ENCODE measurements at places on chromosomes 11 and 22.

GRCh38 chr22:26972286-26972685 is 314.9 kb downstream of the MIAT start:
- DNase-seq, result no peak

DNA sequence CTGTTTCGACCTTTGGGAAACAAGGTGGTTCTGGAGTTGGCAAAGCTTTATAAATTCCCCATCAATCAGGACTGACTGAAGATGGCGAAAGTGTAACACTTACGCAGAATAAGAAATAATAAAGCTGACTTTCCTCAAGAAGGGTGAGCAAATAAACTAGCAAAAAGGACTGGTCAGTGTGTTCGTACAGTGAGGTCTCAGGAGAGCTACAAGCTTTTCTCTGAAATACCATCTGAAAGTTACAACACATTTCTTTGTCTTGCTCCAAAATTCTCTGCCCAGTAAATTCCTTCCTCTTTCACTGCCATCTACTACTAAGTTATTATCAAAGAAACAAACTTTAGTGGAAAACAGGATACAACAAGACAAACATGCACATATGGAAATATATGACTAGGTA is 13.4 kb downstream of the PITPNB start:
- DNase-seq, result no peak

DNA sequence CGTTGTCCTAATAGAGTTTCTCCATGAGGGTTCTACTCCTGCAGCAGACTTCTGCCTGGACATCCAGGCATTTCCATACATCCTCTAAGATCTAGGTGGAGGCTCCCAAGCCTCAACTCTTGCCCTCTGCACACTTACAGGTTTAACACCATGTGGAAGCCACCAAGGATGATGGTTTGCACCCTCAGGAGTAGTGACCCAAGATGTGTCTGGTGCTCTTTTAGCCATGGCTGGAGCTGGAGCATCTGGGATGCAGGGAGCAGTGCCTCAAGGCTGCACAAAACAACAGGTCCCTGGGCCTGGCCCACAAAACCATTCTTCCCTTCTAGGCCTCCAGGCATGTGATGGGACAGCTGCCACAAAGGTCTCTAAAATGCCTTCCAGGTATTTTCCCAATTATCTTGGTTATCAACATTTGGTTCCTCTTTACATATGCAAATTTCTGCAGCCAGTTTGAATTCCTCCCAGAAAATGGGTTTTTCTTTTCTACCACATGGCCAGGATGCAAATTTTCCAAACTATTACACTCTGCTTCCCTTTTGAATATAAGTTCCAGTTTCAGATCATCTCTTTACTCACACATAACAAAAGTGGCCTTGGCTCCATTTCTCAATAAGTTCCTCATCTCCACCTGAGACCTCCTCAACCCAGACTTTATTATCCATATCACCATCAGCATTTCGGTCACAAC is 69.5 kb upstream of the GNAZ start:
- DNase-seq, result no peak

DNA sequence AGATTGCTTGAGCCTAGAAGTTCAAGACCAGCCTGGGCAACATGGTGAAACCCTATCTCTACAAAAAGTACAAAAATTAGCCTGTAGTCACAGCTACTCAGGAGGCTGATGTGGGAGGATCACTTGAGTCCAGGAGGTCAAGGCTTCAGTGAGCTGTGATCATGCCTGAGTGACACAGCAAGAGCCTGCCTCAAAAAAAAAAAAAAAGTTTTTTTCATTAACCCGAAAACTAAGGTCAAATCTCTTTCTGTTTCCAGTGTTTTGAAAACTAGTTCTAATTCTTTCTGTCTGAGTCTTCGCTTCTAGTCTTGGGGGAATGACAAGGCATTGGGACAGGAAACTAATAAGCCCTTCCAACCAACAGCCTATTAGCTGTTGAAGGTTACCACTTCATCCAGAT is 57.6 kb downstream of the LIF start:
- DNase-seq, result no peak

DNA sequence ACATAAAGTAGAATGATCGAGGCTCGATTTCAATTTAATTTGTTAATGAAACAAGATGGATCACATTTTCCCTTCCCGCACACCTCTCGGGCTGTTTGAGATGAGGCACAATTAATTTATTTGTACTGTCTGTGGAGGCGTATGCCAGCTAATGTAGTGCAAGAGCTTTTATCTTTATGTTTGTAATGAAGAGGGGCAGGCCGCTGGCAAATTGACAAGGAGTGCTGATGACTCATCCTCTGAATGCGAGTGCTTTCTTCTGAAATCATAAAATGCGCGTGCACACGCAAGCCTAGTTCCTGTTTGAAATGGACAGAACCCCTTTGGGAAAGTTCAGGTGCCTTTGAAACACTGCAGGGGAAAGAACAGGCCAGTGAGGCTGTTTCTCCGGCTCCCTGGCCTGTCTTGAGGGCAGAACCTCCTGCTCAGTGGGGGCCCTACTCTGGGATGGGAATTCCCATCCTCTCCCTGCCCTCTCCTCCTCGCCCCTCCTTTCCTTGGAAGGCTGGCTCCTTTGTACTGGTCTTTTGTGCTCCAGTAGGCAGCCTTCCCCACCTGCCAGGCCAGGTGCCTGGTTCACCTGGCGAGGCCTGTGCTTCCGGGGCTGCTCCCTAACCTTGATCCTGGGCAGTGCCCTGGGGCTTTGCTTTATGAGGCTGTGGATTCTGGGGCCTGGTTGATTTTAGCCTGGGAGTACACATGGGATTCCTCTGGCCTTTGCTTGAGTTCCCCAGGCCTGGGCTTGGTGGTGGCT is 50.3 kb downstream of the TEAD1 start:
- DNase-seq, result peak; percentile 72

GRCh38 chr11:44857490-44858090 is 93.1 kb downstream of the TP53I11 start:
- DNase-seq, result no peak

DNA sequence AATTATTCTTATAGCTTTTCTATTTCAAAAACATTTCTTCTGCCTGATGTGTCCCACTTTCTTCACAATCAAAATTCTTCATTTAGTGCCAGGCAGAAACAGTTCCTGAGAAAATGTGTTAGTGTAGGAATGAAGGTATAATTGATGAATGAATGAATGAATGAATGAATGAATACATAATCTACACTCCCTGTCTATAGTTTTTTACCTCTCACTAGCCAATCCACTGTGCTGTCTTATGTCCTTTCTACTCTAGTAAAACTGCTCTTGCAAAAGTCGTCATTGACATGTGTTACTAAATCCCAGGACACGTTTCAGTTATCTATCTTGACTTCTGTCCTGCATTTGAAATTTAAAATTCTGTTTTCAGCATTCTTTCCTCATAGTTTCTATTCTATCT is 42.9 kb downstream of the CHORDC1 start:
- no peak for DNase-seq

GRCh38 chr11:95700471-95700817 is 89.1 kb downstream of the FAM76B start:
- DNase-seq, result no peak

DNA sequence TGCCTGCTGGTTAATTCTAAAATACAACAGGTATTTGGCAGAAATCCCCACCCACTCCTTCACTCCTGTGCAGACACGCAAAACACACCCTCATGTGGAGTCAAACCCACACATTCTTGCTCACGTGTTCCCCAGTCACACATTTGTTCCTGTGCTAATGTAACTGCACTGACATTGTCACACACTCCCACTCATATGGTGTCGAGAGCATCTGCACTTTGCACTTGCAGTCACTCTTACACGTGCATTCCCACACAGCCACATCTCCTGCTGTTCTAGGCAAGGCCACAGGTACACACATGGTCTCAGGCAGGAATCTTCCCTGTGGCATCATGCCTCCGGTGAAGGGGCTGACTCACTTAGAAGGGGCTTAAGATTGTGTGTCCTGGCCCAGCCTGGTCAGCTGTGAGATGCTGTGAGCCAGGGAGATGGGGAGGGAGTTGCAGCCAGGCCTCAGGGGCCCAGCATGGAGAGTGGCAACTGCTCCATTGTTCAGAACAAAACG is 395.0 kb downstream of the TENM4 start:
- DNase-seq, result peak; percentile 46

DNA sequence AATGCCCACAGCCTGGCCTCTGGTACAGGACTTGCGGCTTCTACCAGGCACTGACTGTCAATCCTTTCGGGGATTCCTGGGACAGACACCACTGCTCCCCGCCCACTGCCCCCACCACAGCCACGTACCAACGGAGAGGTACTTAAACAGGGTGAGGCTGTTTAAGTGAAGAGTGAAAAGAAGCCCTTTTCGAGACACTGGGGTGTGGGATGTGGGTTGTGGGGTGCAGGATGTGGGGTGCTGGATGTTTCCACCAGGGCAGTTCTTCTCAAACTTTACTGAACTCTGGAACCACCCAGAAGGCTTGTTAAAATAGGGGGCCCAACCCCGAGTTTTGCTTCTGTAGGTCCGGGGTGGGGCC is 34.2 kb upstream of the PRR5 start:
- no peak for DNase-seq

- DNase-seq, result no peak
Observed at GRCh38 chr11:709109-709997, 3.3 kb downstream of the EPS8L2 start.

- no peak for DNase-seq
Observed at GRCh38 chr11:11125618-11126017, 227.4 kb downstream of the CSNK2A3 start.

DNA sequence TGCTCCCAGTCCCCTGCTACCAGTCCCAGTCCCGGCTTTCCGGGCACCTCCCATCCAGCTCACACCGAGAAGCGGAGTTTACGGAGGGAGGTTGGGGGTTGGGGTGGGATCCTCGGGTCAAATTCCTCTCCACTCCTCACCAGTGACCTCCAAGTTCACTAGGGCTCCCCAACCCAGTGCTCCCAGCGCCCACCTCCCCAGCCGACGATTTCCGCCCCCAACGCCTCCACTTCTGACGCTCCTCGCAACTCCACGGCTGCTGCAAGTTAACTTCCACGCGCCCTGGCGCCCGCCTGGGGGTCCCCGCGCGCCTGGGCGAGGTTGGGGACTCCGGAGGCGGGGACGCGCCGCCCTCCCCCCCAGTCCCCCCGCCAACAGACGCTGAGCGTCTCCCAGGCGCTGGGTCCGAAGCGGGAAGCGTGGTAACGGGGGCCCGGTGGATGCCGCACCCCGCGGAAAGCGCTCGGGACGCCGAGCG is 526 bp downstream of the TPST2 start:
- DNase-seq, result peak; percentile 54

- DNase-seq, result peak; percentile 82
Observed at GRCh38 chr11:35419184-35419829, at the start of gene SLC1A2. SLC1A2 (minus strand) TSS chr11:35419558; CDS start chr11:35418966, 592 bp downstream.

DNA sequence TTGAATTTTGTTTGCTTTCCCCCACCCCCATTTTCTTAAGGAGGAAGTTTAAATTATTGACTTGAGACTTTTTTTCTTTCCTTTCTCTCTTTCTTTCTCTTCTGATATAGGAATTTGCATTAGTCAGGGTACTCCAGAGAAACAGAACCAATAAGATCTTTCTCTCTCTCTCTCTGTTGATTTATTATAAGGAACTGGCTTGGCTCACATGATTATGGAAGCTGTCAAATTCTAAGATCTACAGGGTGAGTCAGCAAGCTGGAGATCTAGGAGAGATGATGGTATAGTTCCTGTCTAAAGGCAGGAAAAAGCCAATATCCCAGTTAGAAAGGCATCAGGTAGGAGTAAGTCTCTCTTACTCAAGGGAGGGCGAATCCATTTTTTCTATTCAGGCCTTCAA is 64.0 kb downstream of the CCDC81 start:
- DNase-seq, result no peak

DNA sequence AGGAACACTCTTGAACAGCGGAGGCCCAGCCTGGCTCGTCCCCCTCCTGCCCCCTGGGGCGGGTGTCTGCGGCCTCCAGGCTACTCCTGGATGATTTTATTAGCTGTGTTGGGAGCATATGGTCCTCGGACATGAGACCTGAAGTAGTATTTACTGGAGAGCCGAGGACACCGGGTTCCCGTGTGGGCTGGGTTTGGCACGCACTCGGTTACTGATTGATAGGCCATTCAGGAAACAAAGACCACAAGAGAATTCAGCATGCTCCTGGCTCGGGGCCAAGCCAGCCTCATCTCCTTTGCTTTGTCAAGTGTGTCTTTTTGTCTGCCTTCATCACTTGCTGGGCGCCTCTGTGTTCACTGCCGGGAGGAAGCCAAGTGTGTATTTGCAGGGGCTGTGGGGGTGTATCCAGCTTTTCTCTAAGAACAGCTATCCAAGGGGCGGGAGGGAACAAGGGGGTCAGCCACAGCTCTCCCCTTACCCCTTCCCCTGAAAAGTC is 9.7 kb downstream of the FXYD2 start:
- DNase-seq, result peak; percentile 56

GRCh38 chr11:613369-613968 is 2.3 kb downstream of the IRF7 start:
- DNase-seq, result peak; percentile 92

DNA sequence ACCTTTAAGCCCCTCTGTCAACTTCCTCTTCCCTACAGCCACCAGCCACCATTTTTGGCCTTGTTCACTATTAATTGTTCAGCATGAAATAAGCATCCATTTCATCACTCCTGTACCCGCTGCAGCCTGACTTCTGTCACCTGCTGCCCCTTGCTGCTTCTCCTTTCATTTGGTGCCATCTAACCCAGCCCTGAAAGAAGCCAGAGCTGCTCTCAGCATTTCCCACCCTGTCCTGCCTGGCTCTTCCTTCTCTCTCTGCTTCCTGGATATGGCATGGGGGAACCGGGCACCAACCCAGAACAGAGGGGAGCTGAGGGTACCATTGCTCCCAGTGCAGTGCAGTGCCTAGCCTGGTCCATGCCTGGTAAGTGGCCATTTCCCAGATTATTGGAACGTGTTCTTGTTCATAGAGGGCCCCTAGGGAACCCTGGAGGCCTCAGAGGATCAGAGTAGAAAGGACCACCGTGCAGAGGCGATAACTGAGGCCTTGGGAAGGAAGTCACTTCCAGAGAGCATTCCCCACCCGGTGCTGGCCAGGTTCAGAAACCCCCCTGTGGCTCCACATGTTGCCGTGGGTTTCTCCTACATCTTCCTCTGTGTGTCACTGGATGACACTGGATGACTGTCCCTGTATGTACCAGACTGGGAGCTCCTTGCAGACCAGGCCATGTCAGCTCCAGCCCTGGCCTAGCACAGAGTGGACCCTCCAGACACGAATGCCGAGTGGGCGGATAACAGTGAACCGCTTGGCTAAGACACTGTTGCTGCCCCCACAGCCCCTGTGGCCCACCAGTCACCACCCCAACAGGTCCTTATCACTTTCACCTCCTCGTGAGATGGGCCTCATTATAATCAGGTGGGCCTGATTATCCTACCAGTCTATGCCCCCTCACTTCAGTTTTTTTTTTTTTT is 4.7 kb downstream of the YDJC start:
- DNase-seq, result no peak

- no peak for DNase-seq
Observed at GRCh38 chr11:73151416-73151815, 9.3 kb upstream of the FCHSD2 start.
